ENCODE measurements at places on chromosomes 2 and 18.

DNA sequence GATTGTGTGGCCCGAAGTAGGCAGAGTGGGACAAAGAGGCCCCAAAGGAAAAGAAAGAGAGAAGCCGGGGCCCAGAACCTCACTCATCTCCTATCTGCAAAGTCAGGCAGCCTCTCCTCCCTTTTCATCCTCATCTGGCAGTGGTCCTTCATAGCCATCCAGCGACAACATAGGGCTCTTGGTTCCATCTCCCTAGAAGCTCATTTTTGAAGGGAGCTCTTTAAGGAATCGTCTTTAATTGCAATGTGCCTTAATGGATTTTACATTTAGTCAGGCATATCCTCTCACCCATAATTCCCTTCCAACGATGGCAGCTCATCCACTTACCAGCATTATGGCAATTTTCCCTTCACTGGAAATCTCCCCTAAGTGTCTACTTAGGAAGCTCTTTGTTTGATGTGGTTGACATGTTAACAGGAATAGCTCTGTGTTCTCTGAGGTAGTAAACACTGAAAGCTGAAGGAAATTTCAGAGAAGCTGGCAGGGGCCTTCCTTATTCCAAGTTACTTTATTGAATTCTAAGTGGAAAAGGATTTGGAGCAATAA lies 780.6 kb downstream of the TSN start:
- no peak for DNase-seq

DNA sequence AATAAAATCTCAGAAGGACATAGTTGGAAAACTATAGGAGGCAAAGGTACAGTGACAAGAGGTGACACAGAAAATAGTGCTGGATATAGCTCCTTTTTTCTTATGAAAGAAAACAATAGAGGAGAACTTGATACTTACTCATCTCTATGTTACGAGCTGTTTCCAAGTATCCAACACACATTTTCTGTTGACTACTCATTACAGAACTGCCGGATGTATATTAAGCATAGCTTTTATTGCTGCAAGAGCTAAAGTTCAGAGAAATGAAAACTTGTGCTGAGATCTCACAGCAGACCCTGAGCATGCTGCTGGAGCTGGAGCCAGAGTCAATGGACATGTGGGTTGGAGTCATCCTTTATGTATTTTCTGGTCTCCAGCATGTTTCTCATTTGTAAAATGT lies 210.0 kb upstream of the NT5C1B start:
- DNase-seq, result peak; percentile 47

- no peak for DNase-seq
These were observed 152.9 kb upstream of the SESTD1 start for GRCh38 chr2:179417436-179417949.

- DNase-seq, result no peak
These were observed 803.3 kb upstream of the CELF4 start for GRCh38 chr18:38368886-38369285.

- DNase-seq, result no peak
These were observed 28.0 kb downstream of the KIF3C start for GRCh38 chr2:25954199-25954752.
